ENCODE measurements at places on chromosomes 2 and 18.

DNA sequence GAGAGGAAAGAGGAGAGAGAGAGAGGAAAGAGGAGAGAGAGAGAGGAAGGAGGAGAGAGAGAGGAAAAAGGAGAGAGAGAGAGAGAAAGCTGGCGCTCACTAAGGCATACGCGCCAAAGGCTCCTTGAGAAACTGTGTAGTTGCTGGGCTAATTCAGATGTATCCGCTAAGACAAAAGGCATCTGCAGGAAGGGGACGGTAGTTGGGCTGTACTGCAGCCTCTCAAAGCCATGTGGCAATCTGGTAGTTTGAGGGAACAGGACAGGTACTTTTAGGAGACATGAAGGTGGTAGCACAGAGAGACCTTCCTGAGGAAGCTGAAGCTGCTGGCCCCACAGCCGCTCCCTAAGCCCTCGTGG is 31.6 kb downstream of the THNSL2 start:
- DNase-seq = no peak

DNA sequence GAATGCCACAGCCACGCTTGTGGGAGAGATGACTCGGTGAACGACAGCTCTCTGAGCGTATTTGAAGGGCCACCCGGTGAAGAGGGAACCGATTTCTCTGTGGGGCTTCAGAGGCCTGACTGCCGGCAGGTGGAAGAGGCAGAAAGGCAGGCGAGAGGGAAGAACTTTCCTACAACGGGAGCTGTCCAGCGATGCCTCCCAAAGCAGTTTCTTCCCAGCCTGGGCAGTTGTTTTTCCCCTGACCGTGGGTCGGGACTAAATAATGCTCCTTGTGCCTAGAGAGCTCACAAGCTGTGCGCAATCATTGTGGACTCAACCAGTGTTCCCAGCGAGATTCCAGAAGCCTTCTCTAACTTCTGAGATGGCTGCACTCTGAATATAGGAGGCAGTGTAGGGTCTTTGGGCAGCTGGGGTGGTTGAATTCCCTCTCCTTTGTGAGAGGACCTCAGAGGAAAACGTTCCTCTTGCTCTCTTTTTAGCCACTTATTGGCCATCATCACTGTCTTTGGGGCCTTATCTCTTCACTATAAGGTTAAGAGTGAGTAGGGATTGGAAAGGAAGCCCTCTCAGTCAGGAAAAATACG is 710 bp downstream of the SEC11C start:
- DNase-seq = peak; percentile 14

- no peak for DNase-seq
Measured at GRCh38 chr2:170711774-170712652, 3.1 kb upstream of the SP5 start.

DNA sequence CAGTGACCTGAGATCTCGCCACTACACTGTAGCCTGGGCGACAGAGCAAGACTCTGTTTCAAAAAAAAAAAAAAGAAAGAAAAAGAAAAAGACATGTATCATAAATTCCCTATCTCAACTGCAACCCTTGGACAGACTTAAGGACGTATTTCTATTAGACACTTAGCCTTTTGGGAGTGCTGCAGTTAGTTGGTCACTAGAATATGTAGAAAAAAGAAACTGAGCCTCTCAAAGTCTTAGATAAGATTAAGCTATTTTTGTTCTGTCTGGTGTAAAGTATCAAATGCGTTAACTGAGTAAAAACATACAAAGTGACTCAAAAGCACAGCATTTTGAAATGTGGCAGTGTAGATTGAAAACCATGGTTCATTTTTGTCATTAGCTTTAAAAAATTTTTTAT is 7.3 kb downstream of the NBEAL1 start:
- DNase-seq = no peak

DNA sequence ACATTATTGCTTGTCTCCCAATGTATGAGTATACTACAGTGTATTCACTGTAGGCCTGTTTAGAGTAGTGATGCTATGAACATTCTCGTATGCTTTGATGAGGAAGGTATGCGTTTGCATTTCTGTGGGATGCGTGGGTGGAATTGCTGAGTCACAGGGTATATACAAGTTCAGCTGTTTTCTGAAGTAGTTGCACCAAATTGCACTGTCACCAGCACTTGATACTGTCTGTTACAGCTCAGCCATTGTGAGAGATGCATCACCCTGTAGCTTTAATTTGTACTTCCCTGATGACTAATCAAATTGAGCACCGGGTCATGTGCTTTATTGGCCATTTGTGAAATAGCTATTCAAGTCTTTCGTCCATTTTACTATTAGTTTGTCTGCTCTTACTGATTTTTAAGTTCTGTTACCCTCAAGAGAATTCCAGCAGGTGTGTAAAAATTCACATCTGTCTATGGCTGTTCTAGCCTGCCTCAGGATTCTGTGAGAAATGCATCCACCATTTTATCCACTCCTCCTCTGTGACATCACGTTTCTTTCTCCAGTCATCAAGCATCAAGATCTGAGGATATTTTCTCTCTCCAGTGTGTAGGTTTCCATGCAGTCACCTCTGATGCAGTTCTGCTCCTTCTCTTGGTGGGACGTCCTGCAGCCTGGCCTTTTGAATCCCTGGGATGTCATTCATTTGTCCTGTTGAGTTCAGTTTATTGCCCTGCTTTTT is 72.5 kb downstream of the DGKD start:
- DNase-seq = peak; percentile 93

DNA sequence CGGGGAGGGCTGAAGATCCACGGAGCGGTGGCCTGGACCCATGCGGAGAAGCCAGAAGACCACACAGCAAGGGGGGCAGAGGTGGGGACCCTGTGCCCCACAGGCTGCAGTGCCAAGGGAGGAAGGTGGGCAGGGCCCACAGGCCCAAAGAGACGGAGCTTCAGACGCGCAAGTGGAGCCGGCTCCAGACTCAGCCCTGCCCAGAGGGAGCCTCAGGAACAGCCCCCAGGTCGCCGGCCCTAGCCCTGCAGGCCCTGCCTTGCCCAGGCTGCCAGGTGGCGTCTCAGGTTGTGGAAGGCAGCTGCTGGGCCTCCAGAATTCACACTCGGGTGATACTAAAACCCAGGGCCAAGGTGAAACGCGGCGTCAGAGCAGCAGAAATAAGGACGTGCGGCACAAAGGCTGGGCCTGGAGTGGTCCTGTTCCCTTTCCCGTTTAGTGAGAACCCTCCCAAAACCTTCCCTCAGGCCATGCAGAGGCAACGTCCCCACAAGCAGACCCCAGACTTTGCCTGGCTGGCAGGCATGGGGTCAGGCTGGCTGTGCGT is 36.8 kb downstream of the SLC66A2 start:
- no peak for DNase-seq

GRCh38 chr2:144524118-144525009 is 4.4 kb upstream of the ZEB2 start:
- no peak for DNase-seq

- no peak for DNase-seq
Measured at GRCh38 chr2:241869087-241869961, at the start of gene RTP5. TSS of gene RTP5 (plus strand) at chr2:241869729. CDS start at chr2:241869757, 28 bp downstream.

- DNase-seq = no peak
Measured at GRCh38 chr2:109432421-109432820, 181.3 kb downstream of the SEPTIN10 start.

DNA sequence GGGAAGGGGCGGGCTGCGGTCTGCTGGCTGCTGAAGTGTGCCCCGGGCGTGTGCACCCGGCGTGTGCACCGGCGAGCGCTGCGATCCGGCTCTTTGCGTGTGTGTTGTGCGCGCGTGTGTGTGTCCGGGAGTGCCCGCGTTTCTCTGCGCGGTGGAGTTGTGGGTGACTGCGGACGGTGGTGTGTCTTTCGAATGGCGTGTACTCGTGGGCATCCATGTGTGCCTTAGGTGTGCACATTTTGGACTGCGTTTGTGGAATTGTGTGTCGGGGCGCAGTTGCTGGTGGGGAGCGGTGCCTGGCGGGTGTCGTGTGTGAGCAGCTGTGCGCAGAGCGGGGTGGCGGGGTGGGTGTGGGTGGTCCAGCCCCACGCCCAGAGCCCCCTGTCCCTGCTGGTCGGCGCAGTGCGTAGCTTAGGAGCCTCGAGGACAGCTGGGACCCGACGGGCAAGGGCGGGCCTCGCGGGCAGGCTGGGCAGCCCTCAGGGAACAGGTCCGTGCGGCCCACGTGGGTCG is 533 bp downstream of the HPCAL1 start:
- no peak for DNase-seq

DNA sequence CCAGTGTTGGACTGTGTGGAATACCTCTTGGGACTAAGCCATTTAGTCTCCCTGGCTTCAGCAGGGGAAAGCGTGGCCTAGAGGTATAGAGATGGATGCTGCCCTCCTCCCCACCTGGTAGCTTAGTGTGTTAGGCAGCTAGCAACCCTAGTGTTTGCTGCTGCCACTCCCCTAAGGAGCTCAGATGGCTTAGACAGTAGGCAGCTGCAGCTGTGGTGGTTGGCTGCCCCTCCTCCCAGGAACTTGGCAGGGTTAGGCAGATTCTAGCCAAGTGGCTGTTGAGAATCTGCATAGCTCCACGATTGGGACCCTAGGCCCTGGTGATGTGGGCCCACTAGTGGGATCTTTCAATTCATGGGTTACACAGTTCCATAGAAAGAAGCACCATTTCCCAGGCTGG is 550.4 kb upstream of the CHAC2 start:
- no peak for DNase-seq

GRCh38 chr2:201122276-201122675 is 6.3 kb downstream of the CFLAR start:
- peak; percentile 17 for DNase-seq

DNA sequence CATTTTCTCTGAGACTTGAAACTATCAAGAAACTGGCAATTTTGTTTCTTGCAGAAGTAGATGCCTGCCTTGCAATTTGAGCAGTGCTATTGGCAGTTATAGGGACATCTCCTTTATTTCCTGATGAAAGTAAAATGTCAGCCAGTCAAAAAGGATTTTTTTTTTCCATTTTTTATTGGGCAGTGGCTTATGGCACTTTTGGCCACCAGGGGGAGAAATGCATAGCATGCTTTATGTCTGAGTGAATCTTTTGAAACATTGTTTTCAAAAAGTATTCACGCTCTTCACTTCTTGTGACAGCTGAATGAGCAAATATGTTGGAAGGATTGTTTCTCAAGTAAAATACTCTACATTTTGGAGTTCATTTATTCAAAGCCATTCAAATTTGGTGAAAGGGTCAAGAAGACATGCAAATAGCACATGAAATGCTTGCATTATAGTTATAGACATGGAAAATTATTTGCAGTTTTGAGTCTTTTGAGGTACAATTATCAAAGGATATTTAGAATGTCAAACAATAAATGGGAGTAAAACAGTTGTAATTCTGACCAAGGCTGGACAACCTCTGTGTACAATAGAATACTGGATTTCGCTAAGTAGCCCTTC is 491.0 kb downstream of the CDH2 start:
- no peak for DNase-seq

GRCh38 chr2:181463588-181463987 is 6.4 kb downstream of the ITGA4 start:
- no peak for DNase-seq

GRCh38 chr2:69030800-69031428 is 17.9 kb downstream of the ANTXR1 start:
- no peak for DNase-seq

DNA sequence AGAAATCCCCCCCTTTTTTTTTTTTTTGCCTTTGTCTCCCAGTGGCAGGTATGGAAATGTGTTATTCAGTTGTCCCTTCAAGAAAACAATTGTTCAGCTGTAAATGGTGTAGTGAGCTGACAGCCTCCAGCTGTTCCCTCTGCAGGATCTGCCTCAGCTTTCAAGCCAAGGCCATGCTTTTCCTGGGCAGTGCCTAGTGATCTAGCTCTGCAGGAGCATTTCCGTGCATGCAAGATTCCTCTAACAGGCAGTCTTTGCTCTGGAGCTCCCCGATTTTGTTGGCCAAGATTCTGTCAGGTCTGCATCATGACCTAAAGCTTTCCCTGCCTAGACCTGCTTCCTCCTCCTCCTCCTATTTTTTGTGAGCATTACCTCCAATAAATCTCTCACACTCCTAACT is 300.7 kb upstream of the UBE2E3 start:
- DNase-seq = no peak

DNA sequence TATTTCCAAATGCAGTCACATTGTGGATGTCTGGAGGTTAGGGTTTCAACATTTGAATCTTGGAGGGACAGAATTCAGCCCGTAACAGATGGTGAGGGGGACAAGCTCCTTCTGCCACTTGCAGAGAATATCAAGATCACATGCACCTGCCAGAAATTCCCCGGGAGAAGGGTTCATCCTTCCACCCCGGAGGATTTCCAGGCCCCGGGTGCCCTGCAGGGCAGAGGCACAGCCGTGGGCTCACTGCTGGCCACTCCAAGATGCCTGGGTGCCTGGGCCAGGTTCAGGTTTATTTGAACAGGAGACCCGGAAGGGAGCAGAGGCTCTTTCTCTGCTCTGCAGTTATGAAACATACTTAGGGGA is 38.2 kb upstream of the MGAT4A start:
- DNase-seq = no peak

DNA sequence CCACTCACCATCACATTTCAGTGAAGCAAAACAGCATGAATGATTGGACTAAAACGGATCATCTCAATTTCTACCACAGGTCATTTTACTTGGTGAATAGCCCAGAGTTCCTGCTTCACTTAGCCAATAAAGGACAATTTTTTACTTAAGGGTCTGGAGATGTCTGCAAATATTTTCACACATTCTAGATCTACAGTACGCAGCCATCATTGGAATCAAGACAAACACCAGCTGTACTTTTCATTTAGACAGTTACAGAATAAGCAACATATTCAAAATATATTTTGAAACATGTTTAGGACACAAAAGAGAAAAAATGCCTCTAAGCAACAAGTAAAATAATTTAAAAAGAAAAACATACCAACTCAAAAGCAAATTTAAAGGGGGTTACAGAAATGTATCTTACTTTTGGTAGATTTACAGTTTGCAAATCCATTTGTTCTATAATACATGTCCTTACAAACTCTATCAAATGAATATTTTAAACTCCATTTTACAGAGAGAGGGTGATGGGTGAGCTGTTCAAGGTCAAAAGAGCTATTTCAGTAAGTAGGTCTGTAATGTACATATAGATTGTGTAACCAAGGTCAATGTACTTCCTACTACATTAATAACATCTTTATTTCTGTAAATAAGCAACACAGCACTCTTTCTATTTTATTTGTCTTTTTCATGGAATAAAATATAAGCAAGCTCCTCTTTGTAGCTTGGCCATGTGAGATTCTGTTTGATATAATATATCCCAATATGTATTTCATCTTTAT is 13.4 kb downstream of the PPP1R1C start:
- DNase-seq = no peak

DNA sequence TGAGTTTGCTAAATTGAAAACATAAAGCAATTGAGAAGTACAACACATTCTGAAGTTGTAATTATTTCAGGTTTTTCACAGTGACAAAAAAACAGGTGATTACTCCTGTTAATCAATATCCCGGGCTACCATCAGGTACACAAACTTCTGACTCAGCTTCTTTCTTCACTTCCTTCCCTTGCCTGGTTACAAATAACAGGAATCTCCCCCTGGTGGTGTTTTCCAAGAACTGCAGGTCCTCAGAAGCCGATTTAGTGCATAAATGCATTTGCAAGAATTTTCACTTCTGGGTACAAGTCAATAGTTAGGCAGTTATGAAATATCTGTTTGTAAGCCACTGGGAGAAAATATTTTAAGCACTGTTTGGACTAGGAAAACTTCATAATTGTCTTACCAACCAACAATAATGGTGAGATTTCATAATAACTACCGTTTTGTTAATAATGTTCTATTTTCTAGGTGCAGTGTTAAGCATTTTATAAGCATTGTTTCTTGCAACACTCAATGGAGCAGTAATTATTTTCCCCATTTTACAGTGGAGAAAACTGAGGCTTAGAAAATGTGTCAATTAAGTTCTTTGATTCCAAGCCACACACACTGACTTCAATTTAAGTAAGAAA is 12.4 kb upstream of the GMCL1 start:
- peak; percentile 38 for DNase-seq

GRCh38 chr2:1518867-1519530 is 105.7 kb downstream of the TPO start:
- DNase-seq = no peak

GRCh38 chr2:65429786-65430602 is 2.4 kb downstream of the SPRED2 start:
- DNase-seq = no peak

All from skeletal muscle cell (primary cell).